ENCODE measurements at places on chromosomes 12 and 14. TPM values are rescaled to one million over a fixed set of nuclear protein-coding genes. Genes with fewer than 3 reads are reported as not detected.

DNA sequence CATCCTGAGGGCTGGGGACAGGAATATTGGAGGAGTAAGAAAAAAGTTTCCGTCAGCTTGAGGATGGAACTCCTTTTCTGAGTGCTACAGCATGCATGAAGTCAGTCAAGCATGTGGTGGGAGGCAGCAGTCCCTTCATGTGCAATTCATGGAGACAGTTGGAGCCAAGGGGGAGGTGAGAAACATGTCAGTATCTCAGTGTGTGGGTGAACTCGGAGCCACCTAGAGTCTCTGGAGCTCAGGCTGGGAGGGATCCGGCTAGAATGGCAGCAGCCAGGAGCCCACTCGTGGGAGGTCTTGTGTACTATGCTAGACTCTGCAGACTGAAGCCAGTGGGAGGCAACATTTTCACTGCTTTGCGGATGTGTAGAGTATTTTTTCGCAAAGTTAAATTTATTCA, 60.3 kb downstream of the AVPR1A start:
- no peak for DNase-seq

GRCh38 chr12:12999959-13000615, at the start of gene HEBP1:
Gene HEBP1 (minus strand): TSS chr12:13000265. CDS start chr12:13000114, 151 bp downstream.
- peak; percentile 94 for DNase-seq

- DNase-seq: no peak
Observed at GRCh38 chr12:104294927-104295668, 8.4 kb upstream of the EID3 start.

GRCh38 chr14:66273261-66273832, 212.8 kb upstream of the CCDC196 start:
- no peak for DNase-seq

NEDD1 gene
- 26.7 TPM for total RNA-seq

Data from CD8-positive, alpha-beta T cell (primary cell).